ENCODE measurements at places on chromosomes 13 and 19. TPM values are rescaled to one million over a fixed set of nuclear protein-coding genes. Genes with fewer than 3 reads are reported as not detected.

Gene C13orf42
- not detected for total RNA-seq

Gene TMPRSS9
- not detected for total RNA-seq

Gene PPFIA3
- 7.1 TPM for total RNA-seq

Gene ZNF433
- 13.6 TPM for total RNA-seq

Gene SLC8A2
- total RNA-seq: 0.94 TPM

Gene FGF9
- total RNA-seq: 8.6 TPM

Gene ZNF444
- 28.4 TPM for total RNA-seq

All from kidney (tissue), 22 donors.